ENCODE measurements at places on chromosomes 5 and 9.

DNA sequence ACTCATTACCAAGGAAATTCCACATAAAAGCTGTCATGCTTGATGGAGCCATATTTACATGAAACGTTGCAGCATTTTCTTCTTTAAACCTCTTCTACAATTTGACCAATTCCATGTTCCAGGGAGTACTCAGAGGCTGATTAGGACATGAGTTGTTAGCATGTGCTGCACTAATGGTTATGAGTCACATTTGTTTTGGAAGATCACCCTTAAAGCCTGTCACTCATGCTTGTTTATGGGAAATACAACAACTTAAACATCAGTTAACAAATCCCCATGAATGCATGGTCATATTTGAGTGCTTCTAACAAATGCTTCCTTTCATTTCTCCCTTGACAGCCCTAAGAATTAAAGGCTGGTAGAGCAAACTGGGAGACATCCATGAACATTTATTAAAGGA is 156.1 kb downstream of the GHR start:
- DNase-seq: no peak

DNA sequence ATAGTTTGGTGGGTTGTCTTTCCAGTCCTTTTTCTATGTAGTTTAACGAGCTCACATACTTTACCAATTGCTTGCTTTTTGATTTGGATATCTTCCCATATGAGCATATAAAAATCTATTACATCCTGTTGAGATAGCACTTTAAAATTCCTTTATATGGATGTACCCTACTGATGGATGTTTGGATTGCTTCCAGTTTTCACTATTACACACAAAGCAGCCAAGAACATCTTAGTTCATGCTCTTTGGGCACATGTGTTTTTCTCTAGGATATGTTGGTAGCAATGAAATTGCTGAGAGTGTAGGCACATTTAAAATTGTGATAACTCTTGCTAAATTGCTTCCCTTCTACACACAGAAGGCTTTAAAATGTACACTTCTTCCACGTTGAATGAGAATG is 56.1 kb upstream of the NTRK2 start:
- DNase-seq: no peak

- no peak for DNase-seq
These were observed 4.1 kb upstream of the ZFYVE16 start for GRCh38 chr5:80403782-80404181.

GRCh38 chr9:34079181-34079580 is 30.5 kb upstream of the UBAP2 start:
- peak; percentile 27 for DNase-seq

- DNase-seq: no peak
These were observed 46.3 kb downstream of the FYB1 start for GRCh38 chr5:39173069-39173468.

DNA sequence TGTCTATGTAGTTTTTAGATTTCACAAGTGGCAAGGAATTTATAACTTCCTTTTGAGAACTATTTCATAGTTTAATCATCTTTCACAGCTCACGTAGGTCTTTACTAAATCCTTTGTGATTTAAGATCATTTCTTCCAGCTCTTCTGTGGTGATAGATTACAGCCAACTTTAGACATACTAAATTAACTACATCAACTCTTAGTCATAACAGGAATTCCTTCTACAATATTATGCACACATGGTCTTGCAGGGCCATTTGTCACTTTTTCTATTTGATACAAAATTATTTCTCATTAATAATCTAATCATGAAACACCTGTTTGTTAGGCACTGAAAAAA is 208.4 kb downstream of the PDE4D start:
- DNase-seq: no peak

- DNase-seq: peak; percentile 56
These were observed 2.0 kb downstream of the ABL1 start for GRCh38 chr9:130837002-130837511.

GRCh38 chr5:96677496-96677895 is 15.3 kb downstream of the CAST start:
- DNase-seq: no peak

GRCh38 chr9:89753472-89754055 is 148.8 kb downstream of the GADD45G start:
- DNase-seq: no peak

GRCh38 chr5:77080905-77081304 is 6.2 kb downstream of the ZBED3 start:
- no peak for DNase-seq

GRCh38 chr5:37867654-37868053 is 27.8 kb upstream of the GDNF start:
- peak; percentile 23 for DNase-seq

- no peak for DNase-seq
These were observed 131.4 kb downstream of the ARL15 start for GRCh38 chr5:54178991-54179390.
